CD4-positive, alpha-beta T cell treated with Interleukin-17A for 4 hours (primary cell): ENCODE measurements at places on chromosomes 12 and 14.

GRCh38 chr14:66752109-66752508 lies 244.2 kb downstream of the GPHN start:
- DNase-seq, result no peak

DNA sequence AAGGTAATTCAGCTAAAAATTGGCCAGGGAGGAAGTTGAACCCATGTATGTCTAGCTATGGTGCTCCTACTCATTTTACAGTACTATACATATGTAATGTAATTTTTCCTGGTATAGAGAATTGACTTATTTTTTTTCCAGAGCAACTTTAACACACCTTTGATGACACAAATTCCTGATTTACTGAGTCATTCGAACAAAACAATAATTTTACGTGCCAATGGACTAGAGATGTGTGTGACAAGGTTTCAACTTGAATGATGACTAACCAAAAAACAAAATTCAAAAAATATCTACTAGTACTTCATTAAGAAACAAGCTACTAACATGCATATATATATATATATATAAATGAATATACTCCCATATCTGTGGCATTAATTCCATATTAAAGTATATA lies 180.5 kb downstream of the KITLG start:
- DNase-seq, result no peak

- DNase-seq, result no peak
These were observed 133.1 kb downstream of the SLC5A8 start for GRCh38 chr12:101076921-101077320.

GRCh38 chr12:95608252-95609033 lies 57.2 kb upstream of the USP44 start:
- no peak for DNase-seq

- DNase-seq, result peak; percentile 38
These were observed 647 bp upstream of the ESPL1 start for GRCh38 chr12:53267306-53267998.

DNA sequence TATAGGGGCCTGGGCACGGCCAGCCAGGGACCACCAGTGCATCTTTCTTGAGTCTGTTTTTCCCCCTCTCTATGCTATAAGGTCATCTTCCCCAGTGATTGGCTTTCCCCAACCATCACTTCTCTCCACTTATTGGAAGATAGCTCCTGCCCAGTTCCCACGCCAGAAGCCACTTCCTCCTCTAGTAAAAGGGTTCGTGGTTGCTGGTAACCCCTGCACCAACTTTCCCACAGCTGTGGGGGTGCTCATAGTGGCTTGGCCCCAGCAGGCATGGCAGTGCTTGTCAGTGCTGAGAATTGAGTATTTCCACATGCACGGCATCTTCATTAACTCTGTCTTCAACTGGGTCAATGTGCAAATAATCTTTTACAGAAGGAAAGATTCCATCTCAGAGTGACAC lies 215.4 kb downstream of the FOXN3 start:
- DNase-seq, result no peak

GRCh38 chr12:51128919-51129318 lies 44.0 kb downstream of the TFCP2 start:
- no peak for DNase-seq

GRCh38 chr12:52085682-52086180 lies 6.2 kb downstream of the SMIM41 start:
- DNase-seq, result no peak

DNA sequence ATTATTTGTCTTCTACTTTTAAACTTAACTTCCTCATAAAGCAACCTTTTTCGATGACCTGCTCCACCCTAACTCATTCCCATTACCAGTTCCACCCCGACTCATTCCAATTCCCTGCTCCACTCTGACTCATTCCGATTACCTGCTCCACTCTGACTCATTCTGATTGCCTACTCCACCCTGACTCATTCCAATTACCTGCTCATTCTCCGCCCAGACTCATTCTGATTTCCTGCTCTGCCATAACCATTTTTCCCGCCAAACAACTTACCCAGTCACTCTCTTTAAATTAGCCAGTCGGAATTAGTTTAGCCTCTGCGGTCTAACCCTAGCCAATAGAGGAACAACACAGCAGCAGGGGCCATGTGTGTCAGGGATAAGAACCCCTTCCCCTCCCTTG lies 249.1 kb downstream of the DPY19L2 start:
- DNase-seq, result no peak

GRCh38 chr12:87117526-87117925 lies 861.3 kb upstream of the MGAT4C start:
- DNase-seq, result no peak

DNA sequence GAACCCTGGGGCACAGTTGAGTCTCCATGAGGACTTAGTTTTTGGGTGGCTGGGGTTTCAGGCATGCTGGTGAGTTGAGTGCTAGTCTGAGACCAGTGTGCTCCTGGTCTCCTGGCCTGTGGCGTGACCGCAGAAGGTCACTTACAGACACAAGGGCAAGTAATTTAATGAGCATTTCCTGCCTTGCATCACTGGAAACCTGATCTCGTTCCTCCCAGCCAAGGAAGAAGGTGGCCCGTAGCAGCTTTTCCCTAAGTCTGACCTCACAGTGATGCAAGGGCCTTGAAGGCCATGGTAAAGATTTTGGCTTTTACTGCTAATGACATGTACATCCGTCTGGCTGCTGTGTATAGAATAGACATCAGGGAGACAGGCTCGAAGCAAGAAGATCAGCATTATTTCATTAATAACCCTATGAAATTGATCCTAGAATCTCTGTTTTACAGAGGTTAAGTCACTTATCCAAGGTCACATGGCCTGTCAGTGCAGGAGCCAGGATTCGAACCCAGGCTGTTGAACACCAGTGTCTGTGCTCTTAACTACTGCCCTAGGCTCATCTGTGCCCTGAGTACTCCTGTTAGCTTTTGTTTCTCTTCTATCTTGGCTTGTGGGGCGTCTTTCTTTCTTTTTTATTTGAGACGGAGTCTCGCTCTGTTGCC lies 4.6 kb downstream of the TMEM120B start:
- DNase-seq, result no peak

GRCh38 chr12:2753536-2753935 lies 41.2 kb upstream of the FKBP4 start:
- no peak for DNase-seq

DNA sequence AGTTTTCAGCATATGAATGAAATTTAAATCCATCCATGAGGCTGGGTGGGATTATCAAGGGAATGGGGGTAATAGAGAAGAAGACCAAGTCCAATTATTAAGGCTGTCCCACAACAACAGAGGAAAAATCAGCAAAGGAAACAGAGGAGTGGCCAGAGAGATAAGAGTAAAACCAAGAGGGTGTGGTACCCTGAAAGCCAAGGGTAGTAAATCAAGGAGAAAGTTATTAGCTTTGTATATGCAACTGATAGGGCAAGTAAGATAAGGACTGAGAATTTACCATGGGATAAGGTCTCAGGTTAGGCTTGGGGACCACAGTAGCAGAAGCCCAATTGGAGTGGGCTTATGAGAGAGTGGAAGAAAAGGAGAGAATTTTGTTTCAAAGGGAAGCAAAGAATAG lies 134.5 kb downstream of the NUAK1 start:
- DNase-seq, result no peak

DNA sequence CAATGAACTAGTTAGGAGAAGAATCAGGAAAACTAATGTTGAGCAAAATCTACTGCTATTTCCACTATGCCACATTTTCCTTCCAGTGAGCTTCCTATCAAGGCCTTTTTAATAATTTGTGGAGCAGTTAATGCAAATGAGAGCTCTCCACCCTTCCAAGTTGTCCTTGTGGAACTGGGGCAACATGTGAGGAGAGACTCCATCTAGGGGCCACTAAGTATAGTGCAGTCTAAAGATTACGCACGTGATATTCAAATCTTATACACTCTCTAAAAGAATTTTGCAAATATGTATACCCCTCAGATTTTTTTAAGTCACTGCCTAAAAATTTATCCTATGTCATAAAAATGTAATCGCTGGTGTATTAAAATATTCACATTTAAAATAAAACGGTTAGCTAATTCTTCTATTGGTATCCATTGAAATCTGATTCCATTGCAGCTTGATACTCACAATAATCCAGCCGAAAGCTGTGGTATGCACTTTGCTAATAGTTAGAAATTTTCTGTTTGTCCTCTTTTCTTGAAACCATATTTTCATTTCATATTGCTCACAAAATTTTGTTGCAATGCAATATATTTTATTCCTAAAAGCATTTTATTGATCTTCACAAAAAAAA lies 100.1 kb downstream of the PAH start:
- no peak for DNase-seq

DNA sequence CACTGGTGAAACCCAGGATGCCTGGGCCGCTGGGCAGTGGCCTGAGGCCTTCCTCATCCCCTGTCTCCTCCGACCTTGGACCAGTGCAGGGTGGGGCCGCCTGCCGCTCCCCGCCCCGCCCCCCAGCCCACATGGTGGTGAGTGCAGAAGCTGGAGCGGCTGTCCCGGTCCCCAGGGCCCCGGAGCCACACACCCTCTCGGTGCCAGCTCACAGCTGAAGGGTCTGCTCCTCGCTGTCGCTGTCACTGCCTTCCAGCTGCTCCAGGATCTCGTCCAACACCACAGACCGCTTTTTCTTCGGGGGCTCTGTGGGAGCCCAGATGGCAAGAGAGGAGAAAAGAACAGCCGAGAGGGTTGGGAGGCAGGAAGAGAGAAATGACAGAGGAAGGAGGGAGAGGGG lies 143.1 kb downstream of the RBM19 start:
- DNase-seq, result no peak

DNA sequence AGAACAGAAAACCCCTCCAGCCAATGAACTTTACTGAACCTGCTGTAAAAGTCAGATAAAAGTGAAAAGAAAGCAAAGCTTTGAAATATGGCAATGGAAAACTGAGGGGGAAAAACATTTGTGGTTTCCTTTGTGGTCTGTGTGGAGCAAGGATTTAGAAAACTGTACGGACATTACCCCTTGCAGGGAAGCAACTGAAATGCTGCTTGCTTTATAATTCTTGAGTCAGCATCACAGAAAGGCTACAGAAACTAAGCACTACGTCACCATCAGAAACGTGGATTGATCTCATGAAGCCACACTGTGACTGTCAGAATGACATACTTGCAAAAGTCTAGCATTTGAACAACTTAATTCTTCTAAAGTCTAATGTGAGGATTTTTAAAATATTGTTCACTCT lies 2.4 kb upstream of the KCNC2 start:
- DNase-seq, result no peak

GRCh38 chr12:46470036-46470627 lies 97.6 kb upstream of the SLC38A2 start:
- DNase-seq, result peak; percentile 40

DNA sequence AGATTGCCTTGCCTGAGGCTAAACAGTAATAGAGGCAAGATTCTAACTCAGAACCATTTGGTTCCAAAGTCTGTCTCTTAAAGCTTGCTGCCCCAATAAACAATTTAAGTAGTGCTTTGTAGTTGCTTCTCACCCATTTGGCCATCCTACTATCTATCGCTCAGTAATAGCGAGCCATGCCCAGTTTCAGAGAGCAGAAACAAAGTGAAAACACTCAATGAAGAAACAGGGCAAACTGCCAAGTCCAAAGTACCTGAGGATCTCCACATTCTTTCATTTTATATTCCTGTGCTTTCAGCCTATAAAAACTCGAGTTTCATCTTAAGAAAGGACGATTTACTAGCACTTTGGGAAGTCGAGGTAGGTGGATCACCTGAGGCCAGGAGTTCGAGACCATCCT lies 103.3 kb upstream of the BBS10 start:
- no peak for DNase-seq

DNA sequence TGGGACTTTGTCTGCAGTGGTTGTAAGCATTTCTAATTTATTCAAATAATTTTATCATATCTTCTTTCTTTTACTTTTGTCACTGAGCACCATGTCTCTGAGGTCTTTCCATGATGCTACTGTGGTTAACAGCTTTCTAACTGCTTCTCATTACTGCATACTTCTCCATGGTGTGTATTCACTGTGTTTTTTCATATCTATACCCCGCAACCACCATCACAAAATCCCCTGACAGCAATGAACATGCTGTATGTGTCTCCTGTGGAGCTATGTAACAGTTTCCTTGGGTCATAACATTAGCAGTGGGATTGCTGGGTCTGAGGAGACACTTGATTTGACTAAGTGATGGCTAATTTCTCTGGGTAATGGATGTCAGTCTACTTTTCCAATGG lies 29.2 kb upstream of the CHST11 start:
- no peak for DNase-seq

DNA sequence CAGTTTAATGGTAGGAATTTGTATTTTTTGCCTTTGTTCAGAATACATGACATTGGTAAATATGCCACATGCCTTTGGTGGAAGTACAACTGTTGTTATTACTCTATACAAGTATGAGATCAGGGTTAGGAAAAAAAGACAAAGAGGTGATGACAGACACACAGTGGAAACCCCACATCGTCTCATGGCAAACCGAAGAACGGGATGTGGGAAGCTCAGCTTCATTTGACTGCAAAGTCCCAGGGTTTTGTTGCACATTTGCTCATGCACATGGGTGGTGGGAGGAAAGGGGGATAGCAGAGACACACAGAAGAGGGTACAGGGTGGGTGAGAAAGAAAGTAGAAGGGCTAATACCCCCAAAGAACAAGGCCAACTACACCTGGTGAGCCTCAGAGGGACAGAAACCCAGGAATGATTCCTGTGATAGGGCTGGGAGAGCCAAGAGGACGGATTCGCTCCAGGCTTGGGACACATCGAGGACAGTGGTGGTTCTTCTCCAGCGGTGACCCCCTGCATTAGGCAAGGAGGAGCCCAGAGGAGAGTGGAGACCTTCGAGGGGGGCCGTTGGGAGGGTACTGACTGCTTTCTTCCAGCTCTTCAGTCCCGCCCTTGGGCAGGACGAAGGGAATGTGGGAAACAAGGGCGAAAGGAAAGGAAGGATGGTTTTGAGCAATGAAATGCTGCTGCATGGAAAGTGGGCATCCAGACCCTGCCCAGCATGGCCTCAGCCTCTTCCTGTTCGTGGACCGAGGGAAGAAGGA lies 8.1 kb downstream of the VAMP1 start:
- peak; percentile 35 for DNase-seq

DNA sequence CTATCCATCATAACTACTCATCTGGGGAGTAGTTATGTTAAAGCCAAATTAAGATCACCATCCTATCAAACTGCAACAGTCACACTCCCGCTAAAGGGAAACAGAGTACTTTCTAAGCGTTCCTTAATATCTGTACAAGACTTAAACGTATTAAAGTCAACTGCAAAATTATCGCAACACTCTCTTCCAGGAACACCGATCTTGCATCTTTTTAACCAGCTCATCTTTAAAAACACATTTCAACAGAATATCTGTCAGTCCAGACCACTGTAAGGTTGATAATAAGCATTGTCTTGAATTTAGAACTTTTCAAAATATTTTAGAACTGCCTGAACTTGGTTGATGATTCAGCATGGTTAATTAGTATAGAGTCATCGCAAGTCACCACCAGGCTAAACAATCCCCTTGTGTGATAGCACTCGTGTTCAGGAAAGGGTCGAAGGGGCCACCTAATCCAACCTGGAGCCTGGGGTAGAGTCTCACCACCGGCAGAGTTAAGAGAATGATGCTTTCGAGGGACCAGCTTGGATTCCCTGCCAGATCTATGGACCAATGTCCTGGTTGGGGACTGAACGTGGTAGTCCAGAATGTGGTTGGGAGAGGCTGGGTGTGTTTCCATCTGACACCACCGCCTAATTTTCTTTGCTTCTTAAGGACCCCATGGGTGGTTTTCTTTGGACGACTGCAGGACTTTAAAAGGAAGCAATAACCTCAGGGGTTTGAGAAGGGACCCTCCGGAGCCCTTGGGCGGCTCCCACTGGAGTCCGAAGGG lies 890 bp downstream of the SPTLC2 start:
- DNase-seq, result peak; percentile 24

- no peak for DNase-seq
These were observed 109.4 kb upstream of the SSTR1 start for GRCh38 chr14:38098074-38098836.
